ENCODE measurements at places on chromosomes 1 and 21.

- DNase-seq = no peak
Observed at GRCh38 chr1:25541889-25542658, 1.3 kb upstream of the LDLRAP1 start.

- peak; percentile 23 for DNase-seq
Observed at GRCh38 chr1:28898405-28898881, 15.9 kb upstream of the EPB41 start.

GRCh38 chr1:54456921-54457529 lies 50.8 kb upstream of the SSBP3 start:
- DNase-seq = no peak

DNA sequence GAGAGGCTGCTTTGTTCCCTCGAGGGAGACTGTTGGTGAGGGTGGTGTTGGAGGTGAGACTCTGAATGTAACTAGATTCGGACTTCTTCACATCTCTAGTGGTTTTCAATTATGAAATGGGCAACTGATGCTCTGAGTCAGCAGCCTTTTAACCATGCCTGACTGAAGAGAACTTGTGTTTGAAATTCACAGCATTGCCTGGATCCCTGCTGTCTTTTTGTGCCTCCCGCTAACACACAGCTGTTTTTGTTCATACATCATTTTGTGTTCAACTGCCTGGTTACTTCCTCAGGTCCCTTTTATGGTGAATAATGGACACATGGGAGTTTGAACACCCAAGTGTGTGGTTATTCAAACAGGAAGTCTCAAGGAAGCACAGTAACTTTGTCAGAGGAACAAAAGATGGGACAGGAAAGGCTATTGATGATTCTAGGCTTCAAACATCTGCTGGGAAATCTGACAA lies 16.8 kb downstream of the LAMC1 start:
- DNase-seq = no peak

GRCh38 chr1:221289103-221289502 lies 409.9 kb downstream of the HLX start:
- no peak for DNase-seq

GRCh38 chr1:16174886-16175598 lies 19.2 kb upstream of the EPHA2 start:
- DNase-seq = no peak

- DNase-seq = no peak
Observed at GRCh38 chr1:106952776-106953175, 103.7 kb upstream of the PRMT6 start.

DNA sequence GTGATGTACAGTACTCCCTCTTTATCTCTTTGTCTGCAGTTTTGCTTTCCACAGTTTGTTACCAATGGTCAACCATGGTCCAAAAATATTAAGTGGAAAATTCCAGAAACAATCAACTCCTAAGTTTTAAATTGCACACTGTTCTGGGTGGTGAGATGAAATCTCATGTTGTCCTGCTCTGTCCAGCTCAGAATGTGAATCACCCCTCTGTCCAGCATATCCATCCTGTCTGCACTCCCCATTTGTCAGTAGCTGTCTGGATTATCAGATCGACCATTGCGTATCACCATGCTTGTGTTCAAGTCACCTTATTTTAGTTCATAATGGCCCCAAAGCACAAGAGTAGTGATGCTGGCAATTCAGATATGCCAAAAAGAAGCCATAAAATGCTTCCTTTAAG lies 118.2 kb upstream of the PDE4B start:
- DNase-seq = no peak

DNA sequence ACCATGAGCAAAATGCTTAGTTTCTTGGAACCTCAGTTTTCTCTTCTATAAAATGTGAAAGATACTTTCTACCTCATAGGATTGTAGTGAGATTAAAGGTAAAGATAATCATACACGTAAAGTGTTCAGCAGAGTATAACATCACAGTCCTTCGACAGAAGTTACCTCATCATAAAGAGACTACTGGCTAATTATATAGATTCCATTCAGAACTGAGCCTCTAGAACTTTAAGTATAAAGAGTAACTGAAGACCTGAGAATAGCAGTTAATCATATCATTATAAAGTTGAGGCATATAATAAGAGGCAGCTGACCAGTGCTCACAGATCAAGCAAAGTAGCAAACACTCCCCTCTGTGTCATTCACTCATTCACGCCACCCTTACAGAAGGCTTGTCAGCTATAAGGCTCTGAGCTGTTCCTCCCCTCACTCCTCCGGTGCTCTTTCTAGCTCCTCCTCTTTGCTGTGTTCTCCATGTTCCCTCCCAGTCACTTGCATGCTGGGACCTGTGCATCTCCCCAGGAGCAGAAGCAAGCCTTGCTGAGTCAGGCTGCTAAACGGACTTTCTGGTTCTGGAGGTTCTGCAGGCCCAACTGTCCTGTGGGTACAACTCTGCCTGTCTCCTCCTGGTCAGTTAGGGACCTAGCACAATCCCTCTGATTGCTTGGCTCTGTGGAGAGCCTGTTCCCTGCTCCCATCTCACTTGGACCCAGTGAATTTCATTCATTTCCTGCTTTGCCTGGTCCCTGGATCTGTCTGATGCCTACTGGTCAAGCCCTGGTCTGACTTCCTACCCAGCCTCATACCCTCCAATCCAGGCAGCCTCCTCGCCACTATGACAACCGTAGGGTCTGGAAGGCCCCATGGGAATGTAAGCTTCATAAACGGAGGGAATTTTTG lies 28.3 kb upstream of the LY9 start:
- DNase-seq = no peak

DNA sequence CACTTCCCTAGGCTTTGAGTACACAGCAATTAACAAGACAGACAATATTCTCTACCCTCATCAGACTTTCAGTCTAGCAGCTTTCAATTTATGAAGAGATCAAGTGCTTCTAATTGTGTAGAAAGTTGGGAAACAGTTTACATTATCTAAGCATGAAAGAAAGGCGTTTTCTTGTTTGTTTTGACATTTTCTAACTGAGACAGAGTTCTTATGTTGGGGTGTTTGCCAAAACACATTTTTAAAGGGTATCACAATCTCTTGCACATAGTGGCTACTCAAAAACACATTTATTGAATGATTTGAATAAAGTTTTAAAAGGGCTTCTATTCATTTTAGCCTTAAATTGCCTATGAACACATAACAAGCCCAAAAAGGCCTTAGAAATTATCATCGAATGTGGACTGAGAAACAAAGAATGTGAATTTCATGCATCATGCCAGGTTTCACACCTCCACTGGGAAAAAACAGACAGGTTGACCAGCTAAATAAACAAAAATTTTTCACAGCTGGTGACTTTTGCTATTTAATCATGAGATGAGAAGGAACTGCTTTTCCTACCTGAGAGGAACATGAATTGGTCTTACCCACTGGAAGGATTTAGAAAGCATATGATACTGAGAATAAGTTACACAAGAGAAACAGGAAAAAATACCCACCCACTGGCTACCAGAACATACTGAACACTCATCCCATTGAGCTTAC lies 394.5 kb upstream of the PKN2 start:
- DNase-seq = no peak

- DNase-seq = no peak
Observed at GRCh38 chr1:200699871-200700270, 30.2 kb upstream of the DDX59 start.
